HEK293T (cell line): ENCODE measurements at places on chromosomes 2 and 18.

DNA sequence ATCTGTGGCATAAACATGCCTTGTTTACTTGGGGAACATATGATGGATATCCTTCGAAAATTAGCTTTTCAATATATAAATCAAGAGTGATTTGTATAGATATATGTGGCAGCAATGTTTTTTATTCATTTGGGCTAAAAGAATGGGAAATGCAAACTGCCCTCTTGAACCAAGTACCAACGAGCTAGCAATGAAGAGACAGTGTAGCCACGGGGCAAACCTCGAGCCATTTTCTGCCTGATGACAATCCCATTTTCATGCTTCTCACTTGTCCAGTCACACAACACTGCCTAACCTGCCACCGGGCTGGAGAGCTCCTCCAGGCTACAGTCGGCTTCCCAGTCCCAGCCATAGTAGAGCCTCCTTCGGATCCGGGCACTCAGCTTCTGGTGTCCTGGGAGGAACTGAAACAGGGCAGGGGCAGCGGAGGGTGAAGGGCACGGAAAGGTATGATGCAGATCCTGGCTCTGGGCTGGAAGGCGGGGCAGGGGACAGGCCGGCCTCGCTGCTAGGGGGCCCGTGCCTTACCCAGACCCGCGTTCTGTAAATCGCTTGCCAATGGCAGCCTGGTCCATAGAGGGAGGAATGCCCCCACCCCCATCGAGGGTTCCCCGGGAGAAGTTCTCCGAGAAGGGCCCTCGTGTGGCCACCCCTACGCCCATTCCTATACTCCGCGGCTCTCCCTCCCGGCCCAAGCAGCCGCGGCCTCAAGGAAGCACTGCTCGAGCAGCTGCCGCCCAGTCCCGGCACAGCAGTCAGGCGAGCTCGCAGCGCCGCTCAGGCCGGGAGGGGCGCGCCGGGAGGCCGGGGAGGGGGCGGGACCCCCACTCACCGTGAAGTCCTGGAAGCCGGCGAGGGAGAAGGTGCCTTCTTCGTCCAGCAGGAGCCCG is 552 bp downstream of the CNPPD1 start:
- DNase-seq = peak; percentile 35

DNA sequence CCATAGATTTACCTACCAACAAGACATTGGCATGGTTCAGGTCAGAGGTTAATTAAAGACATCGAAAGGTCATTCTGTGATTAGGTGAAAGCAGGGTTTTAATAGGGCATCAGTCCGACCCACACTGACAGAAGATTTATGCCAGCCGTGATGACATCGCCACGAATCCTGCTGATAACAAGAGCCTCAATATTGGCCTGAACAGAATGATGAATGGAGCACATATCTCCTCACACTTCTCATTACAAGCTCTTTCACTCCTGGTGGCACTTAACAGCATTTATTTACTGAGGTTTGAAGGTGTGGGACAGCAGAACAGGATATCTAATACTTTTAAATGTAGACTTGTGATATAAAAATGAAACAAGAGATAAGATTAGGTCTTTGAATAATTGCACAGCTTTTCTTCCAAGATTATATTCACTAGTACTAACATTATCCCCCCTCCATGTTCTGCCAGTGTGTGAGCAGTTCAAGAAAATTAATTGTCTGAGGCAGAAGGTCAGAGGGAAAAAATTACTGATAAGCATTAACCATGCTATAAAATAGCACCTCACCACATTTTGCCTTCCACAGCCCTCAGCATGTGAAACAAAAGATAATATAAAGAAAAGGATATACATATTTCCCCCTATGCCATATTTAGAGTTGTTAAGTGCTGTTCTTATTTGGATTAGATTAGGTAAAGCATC is 23.1 kb upstream of the INSIG2 start:
- DNase-seq = no peak

GRCh38 chr2:47782671-47783485 is at the start of gene MSH6:
TSS of gene MSH6 (plus strand) at chr2:47783145. CDS start at chr2:47783234, 89 bp downstream.
- peak; percentile 94 for DNase-seq

- no peak for DNase-seq
These were observed 87.7 kb upstream of the FSHR start for GRCh38 chr2:49241991-49242390.

DNA sequence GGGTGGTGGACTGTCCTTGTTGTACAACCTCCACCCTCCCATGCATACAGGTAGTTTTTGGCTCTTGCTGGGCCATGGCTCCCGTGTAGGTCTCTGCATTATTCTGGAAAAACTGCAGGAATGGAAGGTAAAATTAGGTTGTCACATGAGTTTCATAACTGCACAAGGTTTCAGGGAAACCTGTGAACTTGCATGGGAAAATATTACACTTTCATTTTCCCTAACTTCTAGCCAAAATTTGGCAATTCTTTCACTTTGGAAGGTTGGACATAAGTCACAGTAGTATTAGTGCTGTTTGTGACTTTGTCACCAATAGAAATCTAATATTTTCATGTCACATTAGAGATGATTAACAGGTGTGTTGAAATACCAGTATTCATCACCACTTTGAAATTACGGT is 118.1 kb upstream of the MGAT5 start:
- no peak for DNase-seq

GRCh38 chr2:97759727-97760407 is 46.5 kb downstream of the ZAP70 start:
- DNase-seq = no peak

GRCh38 chr2:45651415-45652089 is at the start of gene PRKCE:
TSS of gene PRKCE (plus strand) at chr2:45651675.
- peak; percentile 42 for DNase-seq

- peak; percentile 10 for DNase-seq
These were observed 205.8 kb upstream of the SMAD2 start for GRCh38 chr18:48136051-48136826.

GRCh38 chr18:76709659-76710645 is 112.4 kb upstream of the ZNF236 start:
- peak; percentile 59 for DNase-seq

DNA sequence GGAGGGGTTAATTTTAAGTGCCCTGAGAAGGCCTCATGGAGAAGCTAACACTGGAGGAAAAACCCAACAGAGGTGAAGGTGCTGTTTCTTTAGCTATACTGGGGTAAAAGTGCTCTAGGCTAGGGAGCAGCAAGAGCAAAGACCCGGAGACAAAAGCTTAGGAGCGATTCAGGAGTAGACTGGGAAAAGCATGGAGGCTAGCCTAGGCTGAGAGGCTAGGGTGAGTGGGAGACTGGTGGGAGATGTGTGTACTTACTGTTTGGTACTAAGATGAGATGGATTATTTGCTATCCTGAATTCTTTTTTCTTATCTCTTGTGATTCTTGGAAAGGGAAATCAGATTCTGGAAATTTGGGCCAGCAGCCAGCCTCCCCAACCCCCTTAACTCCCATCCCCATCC is 2.0 kb downstream of the GIGYF2 start:
- DNase-seq = peak; percentile 20

- DNase-seq = no peak
These were observed 271.9 kb downstream of the PHLPP1 start for GRCh38 chr18:62987055-62987830.

- DNase-seq = no peak
These were observed 56.5 kb upstream of the PXDN start for GRCh38 chr2:1800716-1801388.

DNA sequence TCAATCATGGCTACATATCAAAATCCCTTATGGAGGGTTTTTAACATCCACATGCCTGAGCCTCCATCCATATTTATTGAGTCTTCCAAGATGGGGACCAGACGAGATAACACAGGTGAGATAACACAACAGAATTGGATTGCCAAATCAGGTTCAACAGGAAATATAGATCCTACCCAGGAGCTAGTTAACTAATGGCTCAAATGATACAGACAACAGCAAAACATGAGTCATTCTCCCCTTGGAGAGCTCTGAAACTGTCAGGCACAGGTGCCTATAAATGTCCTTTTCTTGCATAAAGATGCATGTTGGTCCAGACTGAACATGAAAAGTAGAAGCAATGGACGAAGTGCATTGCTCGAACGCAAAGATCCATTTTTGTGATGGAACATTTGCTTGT is 202.2 kb downstream of the CDH20 start:
- DNase-seq = no peak

DNA sequence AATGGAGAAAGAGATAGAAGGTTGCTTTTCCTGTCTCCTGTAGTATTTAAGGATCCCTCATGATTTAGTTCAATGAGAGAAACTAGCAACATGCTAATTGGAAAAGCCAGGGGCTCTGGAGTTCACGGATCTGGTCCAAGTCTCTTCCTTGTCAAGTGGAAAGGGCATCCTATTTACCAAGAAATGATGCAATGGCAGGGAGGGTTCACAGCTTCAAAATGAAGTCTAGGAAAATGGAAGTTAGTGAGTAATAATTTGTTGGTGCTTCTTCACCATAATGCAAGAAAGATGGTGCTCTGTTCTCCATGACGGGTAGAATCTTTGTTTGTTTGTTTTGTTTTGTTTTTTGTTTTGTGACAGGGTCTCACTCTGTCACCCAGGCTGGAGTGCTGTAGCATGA is 34.6 kb upstream of the SP3 start:
- no peak for DNase-seq

- no peak for DNase-seq
These were observed 83.8 kb upstream of the REG3G start for GRCh38 chr2:78941751-78942150.

GRCh38 chr2:73033142-73033765 is 38.3 kb downstream of the SFXN5 start:
- no peak for DNase-seq

DNA sequence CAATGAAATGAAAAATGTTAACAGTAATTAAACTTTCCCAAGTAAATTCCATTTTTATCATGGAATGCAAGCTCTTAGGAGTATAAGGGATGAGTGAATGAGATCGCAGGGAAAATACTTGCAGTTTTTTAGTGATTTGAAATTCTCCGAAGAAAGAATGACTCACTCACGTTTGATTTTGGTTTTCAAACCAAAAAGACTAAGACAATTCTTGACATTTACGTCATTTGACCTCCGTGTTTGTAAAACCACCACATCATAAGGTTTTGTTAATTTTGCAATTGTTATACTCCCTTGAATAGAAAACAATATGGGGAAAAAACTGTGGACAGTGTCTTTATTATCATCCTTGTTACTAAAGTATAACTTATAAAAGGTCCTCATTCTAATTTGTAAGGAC is 29.4 kb downstream of the COL4A4 start:
- DNase-seq = no peak

DNA sequence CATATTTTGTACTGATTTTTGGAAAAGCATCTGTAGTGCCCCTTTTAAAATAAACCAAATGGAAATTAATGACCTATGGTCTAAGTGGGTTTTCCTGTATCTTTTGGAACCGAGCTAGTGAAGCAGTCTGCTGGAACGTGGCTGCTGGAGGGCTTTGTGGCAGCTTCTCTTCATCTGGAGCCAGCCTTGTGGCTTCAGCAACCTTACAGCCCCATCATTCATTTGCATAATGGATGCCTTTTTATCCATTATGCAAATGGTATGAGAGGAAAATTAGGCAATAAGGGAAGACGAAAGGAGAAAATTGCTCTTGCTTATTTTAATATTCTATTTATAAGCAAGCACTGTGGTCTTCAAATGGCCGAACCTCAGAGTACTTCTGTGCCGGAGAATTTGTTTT is 421.0 kb downstream of the PARD3B start:
- no peak for DNase-seq

- DNase-seq = no peak
These were observed 438 bp downstream of the PSMA8 start for GRCh38 chr18:26134107-26134506.

GRCh38 chr2:63903003-63903402 is 61.3 kb downstream of the UGP2 start:
- DNase-seq = no peak

- no peak for DNase-seq
These were observed 14.8 kb upstream of the ZAP70 start for GRCh38 chr2:97698530-97698929.

GRCh38 chr2:47486841-47487497 is 84.0 kb downstream of the MSH2 start:
- DNase-seq = no peak

- DNase-seq = no peak
These were observed 45.2 kb upstream of the FAM117B start for GRCh38 chr2:202589582-202589949.

- no peak for DNase-seq
These were observed 57.3 kb downstream of the CCDC195 start for GRCh38 chr2:224658780-224659405.

DNA sequence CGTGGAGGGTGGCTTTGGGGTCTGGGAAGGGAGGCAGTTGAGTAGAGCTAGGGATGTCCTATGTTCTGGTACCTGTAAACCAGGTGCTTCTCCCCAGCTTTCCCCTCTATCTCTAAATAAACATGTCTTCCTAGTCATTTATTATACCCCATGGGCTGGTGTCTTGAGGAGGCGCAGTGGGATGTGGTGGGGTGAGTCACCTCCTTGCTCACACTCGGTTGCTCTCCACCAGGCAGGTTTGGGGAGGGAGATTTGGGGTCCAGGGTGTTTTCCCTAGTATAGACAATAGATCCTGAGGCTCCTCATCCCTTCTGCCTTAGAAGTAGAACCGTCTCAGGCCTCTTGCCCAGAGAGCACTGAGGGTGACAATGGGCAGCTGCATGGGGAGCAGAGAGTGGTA is 5.1 kb downstream of the PSD4 start:
- DNase-seq = no peak

GRCh38 chr18:36777566-36777965 is 51.2 kb downstream of the TPGS2 start:
- no peak for DNase-seq

DNA sequence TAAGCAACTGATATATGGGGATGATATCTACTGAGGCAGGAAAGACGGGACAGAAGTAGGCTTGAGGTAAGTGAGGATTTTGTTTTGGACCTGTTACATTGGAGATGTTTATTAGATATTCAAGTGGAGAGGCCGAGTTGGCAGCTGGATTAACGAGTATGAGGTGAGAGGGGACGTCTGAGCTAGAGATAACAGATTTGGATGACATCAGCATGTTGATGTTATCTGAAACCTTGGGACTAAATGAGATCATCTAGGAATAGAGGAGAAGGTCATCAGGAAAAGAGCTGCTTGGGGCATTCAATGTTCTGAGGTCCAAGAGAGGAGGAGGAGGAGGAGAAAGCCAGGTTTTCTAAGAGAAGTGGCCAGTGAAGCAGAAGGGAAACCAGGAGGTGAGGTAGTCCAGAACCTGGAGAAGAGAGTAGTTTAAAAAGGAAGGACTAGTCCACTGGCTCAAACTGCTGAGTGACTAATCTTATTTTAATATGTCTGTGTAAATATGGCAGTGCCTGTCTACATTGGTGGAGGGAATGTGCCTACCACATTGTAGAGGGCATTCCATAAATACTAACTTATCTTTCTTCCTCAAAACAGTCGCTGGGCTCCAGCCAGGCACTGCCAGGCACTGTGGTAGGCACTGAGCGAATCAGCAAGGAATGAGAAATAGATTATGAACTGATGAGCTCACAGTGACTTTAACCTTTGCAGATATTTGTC is 488.3 kb downstream of the DLGAP1 start:
- DNase-seq = no peak

GRCh38 chr2:108414945-108415344 is 34.1 kb upstream of the GCC2 start:
- DNase-seq = no peak
